Effector CD8-positive, alpha-beta T cell (primary cell): ENCODE measurements at places on chromosomes 2 and 18.

DNA sequence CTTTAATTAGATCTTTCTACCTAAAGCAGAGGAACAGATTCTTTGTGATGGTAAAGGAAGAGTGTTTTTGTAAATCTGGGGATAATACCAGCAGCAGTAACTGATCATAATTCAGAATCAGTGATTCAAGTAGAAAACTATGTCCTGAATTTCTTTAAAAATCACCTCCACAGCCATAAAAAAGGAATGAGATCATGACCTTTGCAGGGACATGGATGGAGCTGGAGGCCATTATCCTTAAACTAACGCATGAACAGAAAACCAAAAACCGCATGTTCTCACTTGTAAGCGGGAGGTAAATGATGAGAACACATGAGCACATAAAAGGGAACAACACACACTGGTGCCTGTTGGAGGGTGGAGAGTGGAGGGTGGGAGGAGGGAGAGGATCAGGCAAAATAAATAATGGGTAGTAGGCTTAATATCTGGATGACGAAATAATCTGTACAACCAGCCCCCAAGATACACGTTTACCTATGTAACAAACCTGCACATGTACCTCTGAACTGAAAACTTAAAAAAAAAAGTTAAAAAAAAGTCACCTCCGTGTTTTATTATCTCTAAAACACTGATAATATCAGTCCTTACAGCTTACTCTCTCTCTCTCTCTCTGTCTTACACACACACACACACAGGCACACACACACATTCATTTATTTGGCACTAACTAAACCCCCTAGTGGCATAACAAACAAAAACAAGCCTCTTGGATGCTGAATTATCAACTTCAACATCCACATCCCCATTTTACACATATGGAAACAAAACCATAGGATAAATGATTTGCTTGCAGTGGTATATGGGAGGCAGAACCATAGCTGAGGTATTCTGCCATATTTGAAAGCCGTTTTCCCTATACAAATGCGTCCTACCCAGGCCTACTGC is 1.4 kb downstream of the TM4SF20 start:
- no peak for DNase-seq

GRCh38 chr18:75071484-75071785 is 137.5 kb downstream of the PTGR3 start:
- DNase-seq, result no peak

DNA sequence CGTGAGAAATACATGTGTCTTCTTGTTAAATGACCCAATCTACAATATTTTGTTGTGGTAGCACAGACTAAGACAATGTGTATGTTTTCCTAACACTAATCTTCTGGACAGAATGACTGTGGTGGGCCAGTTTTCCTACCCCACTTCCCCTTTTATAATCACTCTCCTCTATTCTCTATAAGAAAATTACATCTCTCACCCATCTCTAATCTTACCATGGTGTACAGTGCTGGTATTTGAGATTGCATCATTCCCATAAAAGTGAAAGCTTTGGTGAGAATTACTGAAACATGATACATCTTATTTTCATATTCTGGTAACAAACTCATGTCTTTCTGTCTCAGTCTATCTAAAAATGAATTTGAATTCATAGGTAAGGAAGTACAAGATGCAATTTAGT is 40.5 kb downstream of the CAVIN2 start:
- DNase-seq, result no peak

DNA sequence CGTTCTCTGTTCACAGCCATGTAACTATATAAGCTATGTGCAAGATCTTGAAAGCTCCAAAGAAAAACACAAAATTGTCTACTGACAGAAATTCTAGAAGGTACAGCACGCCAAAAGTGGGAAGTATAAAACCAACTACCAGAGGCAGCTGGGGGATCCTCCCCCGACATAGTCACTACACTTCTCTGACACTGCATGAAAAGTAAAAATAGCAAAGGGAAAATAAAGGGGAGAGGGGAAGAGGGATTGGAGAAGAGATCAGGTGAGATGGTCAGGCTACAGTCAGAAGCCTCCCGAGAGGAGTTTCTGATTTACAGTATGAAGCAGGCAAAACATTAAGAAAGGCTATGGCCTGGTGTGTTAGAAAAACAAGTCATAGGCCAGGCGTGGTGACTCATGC is 39.8 kb upstream of the PCBP1 start:
- no peak for DNase-seq

GRCh38 chr2:203122317-203122986 is 107.8 kb downstream of the NBEAL1 start:
- no peak for DNase-seq

GRCh38 chr18:79402977-79403722 is 7.4 kb downstream of the NFATC1 start:
- no peak for DNase-seq
